ENCODE measurements at places on chromosomes 5 and 9.
A peak's percentile ranks its signal among the peaks of the same experiment; 100 is the strongest.

- DNase-seq, result no peak
Observed at GRCh38 chr5:118776755-118777154, 211.6 kb downstream of the DTWD2 start.

GRCh38 chr9:101727612-101728524 lies 10.6 kb downstream of the GRIN3A start:
- peak; percentile 18 for DNase-seq

DNA sequence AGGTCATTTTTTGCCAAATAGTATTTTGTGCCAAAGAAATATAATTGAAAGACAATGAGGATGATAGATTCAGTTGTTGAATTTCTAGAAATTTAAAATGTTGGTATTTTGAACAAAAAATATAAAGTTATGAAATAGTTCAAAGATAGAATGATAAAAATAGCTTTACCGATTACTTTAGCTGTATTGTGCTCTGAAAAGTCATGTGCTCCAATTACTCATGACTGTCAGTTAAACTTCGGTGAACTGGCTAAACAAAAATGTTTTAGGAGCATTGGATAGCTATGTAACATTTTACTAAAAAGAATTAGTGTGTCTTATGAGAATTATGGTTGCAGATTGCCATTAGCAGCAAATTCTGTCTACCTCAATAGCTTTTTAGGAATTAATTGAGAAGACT lies 177.3 kb upstream of the VCAN start:
- DNase-seq, result no peak

GRCh38 chr9:19386502-19387044 lies 6.5 kb upstream of the RPS6 start:
- no peak for DNase-seq

DNA sequence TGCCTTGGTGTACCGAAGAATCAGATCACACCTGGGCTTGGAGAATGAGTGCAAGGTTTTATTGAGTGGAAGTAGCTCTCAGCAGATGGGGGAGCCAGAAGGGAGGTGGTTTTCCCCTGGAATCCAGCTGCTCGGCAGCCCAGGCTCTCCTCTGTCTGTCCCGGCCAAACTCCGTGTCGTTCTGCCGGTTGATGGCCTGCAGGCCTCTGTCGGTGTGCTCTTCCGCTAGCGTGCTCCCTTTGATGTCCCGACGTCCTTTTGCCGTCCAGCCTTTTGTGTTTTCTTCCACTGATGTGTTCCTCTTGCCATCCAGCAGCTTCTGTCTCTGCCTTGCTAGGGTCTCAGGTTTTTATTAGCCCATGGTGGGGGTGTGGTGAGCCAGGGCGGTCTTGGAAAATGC lies 28.0 kb upstream of the MIER3 start:
- no peak for DNase-seq

- peak; percentile 58 for DNase-seq
Observed at GRCh38 chr5:128378196-128378595, 159.8 kb downstream of the FBN2 start.

DNA sequence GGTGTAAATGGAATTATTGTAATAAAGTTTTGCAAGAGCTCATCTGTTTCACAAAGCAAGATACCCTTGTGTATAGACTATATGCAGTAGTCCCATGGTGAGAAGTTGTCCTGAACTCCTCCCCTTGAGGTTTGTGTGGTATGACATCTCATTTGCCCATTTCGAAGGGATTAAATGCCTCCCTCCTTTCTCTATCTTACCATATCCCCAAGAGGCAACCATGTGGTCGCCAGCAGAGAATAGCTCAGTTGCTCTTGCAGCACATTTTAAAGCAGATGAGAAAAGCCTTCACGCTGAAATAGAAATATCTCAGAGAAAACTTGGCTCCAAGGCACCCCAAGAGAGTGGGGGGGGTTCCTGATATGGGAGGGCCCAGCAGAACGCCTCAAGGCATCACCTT lies 4.6 kb downstream of the SEMA6A start:
- DNase-seq, result no peak

DNA sequence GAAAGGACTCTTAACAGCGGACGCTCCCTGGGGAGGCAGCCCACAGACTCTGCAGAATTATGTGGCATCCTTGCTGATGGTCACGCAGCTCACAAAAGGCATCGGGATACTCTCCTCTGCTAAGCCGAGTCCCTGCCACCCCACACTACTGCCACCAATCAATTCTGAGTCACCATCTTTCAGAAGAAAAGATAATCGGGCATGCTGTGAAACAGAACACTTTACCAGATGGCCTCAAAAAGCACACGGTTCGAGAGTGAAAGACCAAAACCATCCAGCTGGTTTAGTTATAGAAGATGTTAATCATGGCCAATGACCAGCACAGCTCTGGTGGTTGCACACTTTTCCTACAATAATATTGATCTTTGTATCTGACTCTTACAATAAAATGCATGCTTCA lies 136.3 kb downstream of the MYO10 start:
- DNase-seq, result no peak

Data from fibroblast of skin of right quadriceps (primary cell).